ENCODE measurements at places on chromosomes 7 and 10.

DNA sequence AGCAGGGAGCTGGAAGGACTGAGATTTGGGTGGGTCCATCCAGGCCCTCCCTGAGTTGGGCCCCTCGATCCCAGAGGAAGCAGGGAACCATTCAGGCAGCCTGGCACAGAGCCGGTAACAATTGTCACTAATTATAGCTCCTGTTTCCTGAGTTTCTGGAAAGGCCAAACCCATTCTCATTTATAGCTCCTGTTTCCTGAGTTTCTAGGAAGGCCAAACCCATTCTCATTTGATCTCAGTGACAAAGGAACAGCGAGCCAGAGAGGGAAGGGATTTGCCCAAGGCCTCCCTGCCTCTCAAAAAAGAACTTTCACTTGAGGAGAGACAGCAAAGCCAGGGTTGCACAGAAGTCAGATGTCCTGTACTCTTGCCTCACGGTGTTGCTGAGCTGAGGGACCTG, 521.9 kb downstream of the TYW1 start:
- DNase-seq, result no peak

GRCh38 chr7:97601931-97602457, 129.9 kb upstream of the TAC1 start:
- no peak for DNase-seq

DNA sequence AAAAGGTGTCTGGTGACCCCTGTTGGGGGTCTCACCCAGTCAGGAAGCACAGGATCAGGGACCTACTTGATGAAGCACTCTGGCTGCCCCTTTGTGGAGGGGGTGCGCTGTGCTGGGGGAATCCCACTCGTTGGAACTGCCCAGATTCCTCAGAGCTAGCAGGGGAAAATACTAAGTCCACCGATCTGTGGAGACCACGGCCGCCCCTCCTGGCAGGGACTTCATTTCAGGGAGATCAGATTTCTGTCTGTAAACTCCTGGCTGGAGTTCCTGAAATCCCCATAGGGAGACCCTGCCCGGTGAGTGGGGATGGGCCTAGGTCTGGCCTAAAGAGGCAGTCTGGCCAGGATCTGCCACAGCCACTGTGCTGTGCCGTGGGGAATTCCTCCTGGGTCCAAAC, 79.3 kb upstream of the ADCY1 start:
- no peak for DNase-seq

GRCh38 chr7:40786909-40787308, 652.1 kb downstream of the SUGCT start:
- no peak for DNase-seq

GRCh38 chr10:3652886-3653285, 132.1 kb downstream of the KLF6 start:
- DNase-seq, result no peak

- DNase-seq, result no peak
Measured at GRCh38 chr10:20835335-20835734, 61.8 kb downstream of the NEBL start.

- peak; percentile 56 for DNase-seq
Measured at GRCh38 chr10:30059209-30060107, at the start of gene JCAD. TSS of gene JCAD (minus strand) at chr10:30059586. CDS start at chr10:30047812, 11,774 bp downstream.

DNA sequence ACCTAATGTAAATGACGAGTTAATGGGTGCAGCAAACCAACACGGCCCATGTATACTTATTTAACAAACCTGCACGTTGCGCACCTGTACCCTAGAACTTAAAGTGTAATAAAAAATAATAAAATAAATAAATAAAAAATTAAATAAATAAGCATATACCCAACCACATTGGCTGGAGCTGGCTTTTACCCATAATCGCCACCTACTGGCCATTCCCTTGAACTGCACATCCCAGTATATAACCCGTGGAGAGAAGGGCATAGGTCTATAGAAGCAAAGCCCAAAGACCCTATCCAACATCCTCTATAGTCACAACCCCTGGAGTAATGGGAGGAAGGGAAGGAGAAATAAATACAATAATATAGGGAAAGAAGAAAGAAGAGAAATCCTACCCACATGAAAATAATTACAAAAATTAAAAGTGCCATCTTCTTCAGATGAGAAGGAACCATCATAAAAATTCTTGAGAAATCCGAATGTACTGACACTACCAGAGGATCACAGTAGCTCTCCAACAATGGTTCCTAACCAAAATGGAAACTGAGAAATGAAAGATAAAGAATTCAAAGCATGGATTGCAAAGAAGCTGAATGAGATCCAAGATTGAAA, 65.6 kb downstream of the TWIST1 start:
- peak; percentile 8 for DNase-seq

GRCh38 chr7:151261529-151261928, 13.0 kb upstream of the SMARCD3 start:
- no peak for DNase-seq

DNA sequence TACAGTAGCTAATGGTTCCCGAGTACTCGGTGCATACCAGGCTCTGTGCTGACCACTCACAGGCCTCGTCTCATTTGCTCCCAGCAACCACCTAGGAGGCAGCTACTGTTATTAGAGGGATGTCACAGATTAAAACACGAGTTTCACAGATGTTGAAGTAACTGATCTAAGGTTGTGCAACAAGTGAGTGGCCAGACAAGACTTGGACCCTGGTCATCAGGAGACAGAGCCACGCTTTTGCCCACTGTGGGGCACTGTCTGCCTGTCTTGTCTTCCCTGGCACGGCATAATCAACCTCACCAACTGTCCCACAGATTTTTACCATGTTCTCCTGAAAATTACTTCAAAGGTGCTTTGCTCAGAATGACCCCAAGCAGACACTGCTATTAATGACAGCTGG, 111.6 kb upstream of the HABP2 start:
- no peak for DNase-seq

DNA sequence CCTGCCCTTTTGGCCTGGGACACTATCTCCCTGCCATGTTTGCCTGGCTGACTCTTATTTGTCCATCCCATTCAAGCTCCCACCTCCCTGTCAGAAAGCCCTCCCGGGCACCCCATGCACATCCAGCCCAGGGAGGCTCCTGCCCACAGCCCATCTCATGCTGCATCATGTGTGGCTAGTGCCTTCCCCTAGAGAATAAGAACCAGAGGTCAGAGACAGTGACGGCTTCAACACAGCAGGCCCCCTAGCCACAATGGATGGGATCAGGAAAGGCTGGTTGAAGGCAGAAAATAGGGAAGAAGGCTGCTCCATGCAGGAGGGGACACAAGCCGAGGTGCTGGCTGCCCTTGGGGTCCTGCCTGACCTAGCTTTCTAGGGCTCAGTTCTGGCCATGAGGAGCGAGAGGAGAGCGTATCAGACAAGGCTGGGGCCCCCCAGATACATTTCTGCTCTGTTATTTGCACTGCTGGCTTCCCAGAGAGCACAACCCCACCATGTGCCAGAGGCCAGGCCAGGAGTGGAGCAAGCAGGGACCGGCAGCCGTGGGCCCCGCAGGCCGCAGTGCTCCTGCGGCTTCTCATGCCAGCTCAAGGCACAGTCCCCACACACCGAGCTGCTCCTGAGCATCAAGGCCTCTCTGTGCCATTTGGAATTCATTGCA, 161.1 kb upstream of the ZMIZ1 start:
- no peak for DNase-seq

DNA sequence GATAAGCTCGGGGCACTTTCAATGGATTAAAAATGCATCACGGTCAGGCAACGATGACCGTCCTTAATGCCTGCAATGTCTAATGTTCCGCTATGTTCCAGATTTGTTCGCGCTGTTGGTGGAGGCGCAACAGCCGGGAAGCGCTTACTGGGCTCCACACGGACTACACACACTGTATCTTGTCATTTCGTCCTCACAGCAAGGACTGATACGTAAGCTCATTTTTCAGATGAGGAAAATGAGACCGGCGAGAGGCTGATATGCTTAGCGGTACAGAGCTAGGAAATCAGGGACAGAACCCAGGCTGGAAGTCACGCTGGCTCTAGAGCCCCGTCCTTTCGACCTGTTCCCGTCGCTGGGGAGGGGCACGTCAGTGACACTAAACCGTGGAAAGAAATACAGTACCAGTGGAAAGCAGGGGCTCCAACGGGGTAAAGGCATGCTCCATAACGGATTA, 670 bp downstream of the TPK1 start:
- no peak for DNase-seq

GRCh38 chr10:106952033-106952432, 212.5 kb downstream of the SORCS1 start:
- DNase-seq, result no peak

GRCh38 chr10:97612386-97612785, 20.9 kb downstream of the MORN4 start:
- no peak for DNase-seq

DNA sequence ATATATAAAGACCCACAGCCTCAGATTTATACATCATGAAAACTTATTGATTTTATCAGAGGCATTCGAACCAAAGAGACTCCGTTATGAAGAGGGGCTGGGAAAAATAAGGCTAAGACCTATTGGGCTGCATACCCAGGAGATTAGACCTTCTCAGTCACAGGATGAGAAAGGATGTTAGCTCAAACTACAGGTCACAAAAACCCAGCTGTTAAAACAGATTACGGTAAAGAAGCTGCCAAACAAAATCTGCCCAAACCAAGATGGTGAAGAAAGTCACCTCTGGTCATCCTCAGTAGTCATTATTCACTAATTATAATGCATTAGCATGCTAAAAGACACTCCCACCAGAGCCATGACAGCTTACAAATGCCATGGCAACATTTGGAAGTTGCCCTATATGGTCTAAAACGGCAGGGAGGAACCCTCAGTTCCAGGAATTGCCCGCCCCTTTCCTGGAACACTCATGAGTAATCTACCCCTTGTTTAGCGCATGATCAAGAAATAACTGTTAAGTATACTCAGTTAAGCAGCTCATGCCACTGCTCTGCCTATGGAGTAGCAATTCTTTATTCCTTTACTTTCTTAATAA, 362.5 kb upstream of the PCDH15 start:
- no peak for DNase-seq

- no peak for DNase-seq
Measured at GRCh38 chr7:55548295-55548731, 24.0 kb downstream of the VOPP1 start.

DNA sequence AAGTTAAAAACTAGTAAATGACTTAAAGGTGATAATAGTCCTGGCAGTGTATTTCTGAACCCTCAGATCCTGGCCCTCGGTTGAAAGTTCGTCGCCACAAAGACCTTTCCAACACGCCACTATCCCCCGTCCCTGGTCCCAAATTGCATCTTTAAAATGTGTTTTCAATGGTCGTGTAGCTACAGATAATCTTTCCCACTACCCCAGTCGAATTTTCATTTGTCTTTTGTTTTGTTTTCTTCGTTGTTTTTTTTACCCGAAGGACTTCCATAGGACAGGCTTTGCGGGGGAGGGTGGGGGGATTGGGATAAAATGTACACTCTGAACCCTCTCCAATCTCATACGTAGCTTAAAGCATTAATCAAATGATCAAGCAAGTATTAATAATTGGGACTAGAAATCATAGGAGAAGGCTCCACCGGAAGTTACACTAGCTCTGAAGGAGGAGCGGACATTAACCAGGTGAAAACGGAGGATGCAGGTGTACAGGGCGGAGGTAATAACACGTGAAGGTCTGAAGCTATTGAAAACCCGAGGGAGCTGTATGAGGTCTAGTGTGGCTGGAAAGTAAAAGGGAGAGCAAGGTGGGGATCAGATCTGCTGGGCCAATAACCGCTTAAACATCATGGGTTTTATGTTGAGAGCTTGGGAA, 32.8 kb upstream of the PHF14 start:
- no peak for DNase-seq

- no peak for DNase-seq
Measured at GRCh38 chr7:31850601-31851000, 163.6 kb downstream of the PPP1R17 start.

DNA sequence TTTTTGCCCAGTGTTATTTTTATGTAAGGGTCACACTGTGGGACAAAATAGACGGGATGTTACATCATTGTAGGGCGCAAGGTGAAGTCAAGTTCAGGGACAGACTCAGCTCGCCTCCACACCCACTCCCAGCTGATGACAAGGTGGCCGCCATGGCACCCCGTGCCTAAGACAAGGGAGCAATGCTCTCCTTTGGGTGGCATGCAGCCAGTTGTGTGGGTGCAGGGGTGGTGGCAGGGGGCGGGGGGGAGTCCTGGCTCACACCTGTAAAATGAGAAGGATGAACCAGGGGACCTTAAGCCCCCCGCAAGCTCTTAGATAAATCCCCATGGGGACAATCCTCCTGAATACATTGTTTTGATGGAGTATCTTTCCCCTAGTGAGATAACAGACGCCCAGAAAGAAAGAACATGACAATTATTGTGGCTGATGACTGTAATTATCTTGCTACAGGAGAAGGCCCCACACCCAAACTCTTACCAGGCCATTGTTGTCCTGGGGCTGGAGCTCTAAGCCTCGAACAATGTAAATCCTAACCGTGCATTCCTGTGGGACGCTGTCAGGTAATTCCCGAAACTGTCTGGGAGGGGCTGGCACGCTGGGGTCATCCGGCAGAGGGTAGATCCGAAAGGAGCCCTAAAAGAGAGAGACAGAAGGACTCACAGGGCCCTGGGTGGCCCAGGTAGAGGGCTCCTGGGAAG, 148.7 kb downstream of the MYOF start:
- no peak for DNase-seq

DNA sequence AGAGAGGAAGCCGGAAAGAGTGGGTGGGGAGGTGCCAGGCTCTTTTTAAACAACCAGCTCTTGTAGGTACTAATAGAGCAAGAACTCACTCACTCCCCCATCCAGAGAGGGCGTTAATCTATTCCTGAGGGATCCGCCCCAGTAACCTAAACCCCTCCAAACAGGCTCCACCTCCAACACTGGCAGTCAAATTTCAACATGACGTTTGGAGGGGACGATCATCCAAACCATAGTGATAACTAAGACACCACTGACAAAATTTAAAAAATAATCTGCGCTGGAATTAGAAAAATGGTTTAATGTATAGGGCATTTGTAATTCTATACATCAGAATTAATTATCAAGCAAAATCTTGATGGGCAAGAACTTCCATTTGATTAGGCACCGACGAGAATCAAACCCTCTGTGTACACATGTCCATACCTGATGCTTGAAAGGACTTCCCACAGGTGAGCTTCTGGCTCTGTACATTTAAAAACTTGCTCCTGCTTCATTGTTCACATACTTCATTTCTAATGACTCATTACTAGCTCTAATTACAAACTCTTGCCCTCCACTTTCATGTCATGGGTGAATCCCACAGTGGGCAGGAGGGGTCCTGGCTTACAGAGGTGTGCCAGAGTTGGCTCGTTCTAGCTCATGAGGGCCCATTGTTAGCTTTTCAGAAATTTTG, 20.6 kb upstream of the KDM7A start:
- DNase-seq, result no peak

GRCh38 chr10:132110111-132110521, 44.4 kb downstream of the JAKMIP3 start:
- no peak for DNase-seq

DNA sequence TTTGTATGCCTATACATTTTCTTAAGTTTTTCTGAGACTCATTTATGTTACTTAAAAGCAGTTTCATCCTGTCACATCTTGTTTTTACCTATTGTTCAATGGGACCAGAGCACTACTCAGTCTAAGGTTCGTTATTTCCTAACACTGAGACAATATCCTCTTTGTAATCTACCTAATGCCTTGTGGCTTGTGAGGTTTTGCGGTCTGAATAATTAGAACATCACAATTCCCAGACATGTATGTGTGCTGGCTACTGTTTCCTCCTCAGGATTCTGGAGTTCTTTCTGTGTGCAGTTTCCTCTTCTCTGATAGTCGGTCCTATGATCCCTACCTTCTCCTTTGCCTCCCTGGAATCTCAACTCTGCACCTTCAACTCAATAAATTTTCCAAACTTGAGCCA, 620.2 kb downstream of the ANKRD7 start:
- no peak for DNase-seq
